ENCODE measurements at places on chromosomes 2 and 18.

- DNase-seq, result no peak
Measured at GRCh38 chr2:137173463-137173862, 408.1 kb downstream of the THSD7B start.

GRCh38 chr18:12005538-12006487 is 24.5 kb downstream of the IMPA2 start:
- no peak for DNase-seq

- no peak for DNase-seq
Measured at GRCh38 chr2:162656516-162656915, 182.1 kb downstream of the KCNH7 start.

DNA sequence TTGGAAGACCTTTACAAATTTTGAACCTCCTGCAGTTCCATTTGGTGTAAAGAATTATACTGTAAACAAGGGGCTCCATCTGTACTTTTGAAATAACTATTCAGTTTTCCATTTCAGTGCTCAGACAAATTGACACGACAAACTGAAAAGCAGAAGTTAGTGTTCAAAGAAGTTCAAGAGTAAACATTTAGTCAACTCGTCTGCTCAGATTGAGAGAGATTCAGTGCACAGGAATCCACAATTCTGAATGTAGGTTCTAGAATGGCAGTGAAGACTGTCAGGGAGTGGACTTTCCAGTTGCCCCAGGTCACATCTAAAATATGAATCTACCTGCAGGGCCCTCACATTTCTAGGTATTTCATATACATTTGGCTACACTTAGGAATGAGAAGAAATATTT is 322.3 kb upstream of the TCF4 start:
- no peak for DNase-seq

DNA sequence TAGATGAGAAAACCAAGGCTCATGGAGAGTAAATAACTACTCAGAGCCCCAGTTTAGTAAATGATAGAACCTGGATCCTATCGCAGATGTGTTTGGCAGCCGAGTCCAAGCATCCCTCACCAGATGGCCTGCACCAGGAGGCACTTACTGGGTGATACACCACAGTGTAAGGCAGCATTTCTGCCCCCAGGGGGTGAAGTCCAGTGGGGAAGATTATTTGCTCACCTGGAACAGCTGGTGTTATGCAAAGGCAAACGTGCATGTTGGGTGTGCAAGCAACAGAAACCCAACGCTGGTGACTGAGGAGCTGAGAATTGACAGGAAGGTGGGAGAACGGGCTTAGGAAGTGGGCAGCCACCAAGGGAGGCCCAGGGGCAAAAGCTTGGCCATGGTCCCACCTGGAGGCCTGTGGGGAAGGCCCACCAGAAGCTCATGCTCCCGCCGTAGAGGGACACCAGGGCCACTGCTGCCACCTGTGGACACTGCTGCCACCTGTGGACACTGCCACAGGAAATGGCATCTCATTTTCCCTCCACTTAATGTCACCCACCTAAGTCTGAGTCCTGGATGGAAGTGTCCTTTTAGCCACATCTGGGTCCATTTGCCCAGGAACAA is 100.6 kb downstream of the TFCP2L1 start:
- no peak for DNase-seq

GRCh38 chr18:46211816-46212215 is 107.6 kb downstream of the HAUS1 start:
- DNase-seq, result no peak

GRCh38 chr2:231542136-231542535 is 11.9 kb upstream of the NMUR1 start:
- no peak for DNase-seq

DNA sequence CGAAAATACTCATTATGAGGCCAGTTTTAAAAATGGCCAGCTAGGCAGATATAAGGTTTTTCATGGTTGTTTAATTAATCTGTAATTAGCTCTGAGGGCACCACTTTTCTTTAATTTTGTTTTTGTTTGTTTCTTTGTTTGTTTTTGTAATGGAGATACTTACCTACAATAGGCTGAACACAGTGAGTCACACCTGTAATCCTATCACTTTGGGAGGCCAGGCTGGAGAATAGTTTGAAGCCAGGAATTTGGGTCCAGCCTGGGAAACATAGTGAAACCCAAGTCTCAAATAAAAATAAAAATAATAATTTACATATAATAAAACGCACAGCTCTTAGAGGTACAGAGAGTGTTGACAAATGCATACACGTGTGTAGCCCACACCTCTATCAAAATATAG is 56.8 kb upstream of the MSH2 start:
- DNase-seq, result no peak

- DNase-seq, result no peak
Measured at GRCh38 chr2:223558970-223559369, 43.2 kb downstream of the SCG2 start.

- DNase-seq, result no peak
Measured at GRCh38 chr2:138615257-138615656, 113.7 kb downstream of the SPOPL start.

GRCh38 chr2:54909001-54909400 is 141.2 kb downstream of the RTN4 start:
- DNase-seq, result no peak

DNA sequence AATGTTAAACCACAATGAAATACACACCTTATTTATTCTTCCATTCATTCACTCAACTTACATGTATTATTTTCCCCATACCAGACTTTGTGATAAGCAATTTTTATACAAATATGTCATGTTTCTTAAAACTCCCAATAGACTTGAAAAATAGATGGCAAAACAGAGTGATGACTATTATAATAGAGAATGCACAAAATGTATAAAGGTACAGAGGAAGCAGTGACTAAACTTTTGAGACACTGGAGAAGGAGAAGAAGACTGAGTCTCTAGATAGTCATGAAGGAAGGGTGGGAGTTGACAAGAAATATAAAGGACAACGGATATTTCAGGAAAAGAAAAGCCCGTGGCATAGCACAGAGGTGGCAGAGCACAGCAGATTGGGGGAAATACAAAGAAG is 198.1 kb upstream of the SLC39A10 start:
- no peak for DNase-seq

GRCh38 chr2:231293163-231293562 is 94.7 kb downstream of the ARMC9 start:
- DNase-seq, result no peak

DNA sequence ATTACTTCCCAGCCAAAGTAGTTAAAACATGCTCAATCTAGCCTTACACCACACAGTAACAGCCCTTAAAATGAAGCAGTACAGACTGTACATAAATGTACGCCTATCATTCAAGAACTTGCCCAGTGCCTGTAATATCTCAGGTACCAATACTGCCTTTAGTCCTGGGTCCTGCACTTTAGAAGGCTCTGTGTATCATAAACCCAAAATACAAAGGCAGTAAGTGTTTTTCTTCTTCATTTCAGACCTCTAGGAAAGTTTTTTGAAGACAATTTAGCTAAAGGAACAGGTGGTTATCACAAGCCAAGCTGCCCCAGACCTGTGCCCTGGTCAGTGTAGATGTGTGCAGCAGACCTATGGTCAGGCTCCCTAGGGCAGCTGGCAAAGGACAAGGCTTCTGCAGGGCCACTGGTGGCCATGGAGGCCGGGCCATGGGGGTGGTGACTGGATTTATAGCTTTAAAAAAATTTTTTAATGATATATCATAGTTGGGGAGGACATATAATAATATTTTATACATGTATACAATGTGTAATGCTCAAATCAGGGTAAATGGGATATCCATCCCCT is 18.8 kb downstream of the LPIN2 start:
- DNase-seq, result no peak

DNA sequence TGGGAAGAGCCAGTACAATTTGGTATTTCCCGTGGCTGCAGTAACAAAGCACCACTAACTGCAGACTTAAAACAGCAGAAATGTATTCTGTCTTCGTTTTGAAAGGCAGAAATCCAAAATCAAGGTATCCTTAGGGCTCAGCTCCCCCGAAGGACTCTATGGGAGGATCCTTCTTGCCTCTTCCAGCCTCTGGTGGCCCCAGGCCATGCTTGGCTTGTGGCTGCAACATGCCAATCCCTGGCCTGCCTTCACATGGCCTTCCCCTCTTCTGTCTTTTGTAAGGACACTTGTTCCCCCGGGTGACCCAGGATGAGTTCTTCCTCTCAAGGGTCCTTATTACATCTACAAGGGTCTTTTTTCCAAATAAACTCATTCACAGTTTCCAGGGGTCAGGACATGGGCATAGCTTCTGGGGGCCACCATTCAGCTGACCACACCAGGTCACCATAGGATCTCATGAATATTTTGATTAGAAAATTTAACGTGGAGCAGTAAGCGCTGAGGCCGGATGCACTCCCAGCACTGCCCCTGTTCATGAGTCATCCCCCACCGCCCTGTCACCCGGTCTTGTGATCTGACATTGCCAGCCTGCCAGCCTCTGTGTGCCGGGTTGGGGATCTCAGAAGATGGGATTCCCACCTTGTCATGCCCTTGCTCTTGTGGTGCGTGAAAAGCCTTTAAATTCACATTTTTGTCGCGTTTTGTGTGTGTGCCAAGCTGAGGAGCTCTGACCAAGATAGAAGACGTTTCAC is 61.2 kb upstream of the B3GNT7 start:
- no peak for DNase-seq
